ENCODE measurements at places on chromosomes 3 and 15.

DNA sequence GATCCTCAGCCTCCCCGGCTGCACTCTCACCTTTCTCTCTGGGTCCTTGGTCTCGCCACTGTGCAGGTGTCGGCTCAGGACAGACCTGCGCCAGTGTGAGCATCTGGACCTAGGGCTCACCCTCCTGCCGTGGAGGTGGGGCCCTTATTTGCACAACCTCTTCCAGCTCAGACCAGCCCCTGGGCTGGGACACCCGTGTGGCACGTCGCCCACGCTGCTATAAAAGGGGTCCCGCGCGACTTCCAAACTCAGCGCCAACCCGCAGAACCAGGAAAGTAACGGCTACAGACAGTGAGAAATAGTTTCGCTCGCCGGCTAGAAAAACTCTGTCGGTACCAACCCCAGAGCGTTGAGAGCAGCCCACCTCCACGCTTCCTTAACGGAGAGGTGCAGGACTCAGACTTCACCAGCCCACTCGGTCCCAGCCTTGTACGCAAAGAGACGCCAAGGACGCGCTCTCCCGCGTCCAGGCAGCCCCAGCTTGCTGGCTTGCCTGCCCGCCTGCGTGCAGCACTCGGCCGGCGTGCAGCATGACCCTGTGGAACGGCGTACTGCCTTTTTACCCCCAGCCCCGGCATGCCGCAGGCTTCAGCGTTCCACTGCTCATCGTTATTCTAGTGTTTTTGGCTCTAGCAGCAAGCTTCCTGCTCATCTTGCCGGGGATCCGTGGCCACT, at the start of the genes DUOX2 and DUOXA2:
DUOX2 (minus strand) TSS at position 97 of the 675 bp plus-strand sequence. CDS start 761 bp downstream, outside the sequence.
DUOXA2 (plus strand) TSS at position 251 of the 675 bp plus-strand sequence; CDS start at position 531, 280 bp downstream.
- DNase-seq = no peak

- DNase-seq = no peak
These were observed 311.5 kb upstream of the THBS1 start for GRCh38 chr15:39269352-39269751.

DNA sequence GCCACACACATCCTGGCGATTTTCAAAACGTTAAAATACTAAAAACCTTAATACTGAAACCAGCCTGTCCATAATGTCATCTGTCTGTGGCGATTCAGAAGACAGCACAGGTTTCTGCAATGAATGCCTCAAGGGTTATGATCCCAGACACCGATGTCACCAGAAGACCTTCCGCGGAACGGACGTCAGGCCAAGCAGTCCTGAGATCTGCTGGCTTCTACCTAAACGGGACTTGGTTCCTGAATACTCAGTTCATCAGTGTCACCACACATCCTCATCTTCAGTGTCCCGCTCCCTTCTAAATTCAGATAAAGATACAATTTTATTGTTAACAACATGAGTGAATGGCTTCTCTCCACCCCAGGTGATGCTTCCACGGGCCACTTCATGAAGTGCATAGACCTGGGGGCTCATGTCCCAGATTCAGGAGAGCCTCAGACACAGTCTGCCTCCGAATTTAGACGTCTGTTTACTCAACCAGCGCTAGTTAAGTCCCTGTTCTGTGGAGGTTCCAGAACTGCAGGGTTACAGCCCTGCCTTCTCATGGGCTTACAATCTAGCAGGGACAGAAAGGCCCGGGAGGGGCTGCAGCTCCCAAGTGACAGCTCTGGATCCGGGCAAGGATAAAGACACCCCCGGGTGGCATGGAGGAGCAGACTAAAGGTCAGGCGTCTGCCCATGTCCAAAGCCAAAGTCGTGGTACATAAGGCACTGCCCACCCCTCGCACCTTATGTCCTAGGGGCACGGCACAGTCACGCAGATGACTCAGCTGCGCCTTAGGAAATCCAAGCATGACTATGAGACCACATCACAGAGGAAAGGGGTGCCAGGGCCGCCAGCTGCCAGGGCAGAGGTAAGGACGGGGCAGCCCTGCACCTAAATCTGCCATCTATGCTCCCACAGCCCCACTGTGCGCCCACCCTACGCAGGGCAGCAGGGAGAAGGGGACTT, 75.9 kb downstream of the VGLL4 start:
- DNase-seq = no peak

DNA sequence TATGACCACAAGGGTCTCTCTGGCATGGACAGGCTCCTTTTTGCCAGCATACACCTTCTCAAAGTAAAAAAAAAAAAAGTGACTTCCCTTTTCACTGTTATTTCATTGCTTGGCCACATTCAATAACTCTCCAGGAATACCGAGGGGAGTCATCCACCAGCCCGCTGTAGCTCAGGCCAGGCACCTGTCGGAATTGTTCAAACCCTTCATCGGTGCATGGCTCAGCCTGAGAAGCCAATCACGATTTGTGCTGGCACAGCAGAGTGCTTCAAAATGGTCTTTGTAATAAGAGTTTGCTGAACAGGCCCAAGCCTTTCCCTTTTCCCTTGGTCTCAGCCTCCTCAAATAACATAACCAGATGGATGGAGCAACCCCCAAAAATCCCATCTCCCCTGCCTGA, 145.4 kb downstream of the PDZRN3 start:
- no peak for DNase-seq

DNA sequence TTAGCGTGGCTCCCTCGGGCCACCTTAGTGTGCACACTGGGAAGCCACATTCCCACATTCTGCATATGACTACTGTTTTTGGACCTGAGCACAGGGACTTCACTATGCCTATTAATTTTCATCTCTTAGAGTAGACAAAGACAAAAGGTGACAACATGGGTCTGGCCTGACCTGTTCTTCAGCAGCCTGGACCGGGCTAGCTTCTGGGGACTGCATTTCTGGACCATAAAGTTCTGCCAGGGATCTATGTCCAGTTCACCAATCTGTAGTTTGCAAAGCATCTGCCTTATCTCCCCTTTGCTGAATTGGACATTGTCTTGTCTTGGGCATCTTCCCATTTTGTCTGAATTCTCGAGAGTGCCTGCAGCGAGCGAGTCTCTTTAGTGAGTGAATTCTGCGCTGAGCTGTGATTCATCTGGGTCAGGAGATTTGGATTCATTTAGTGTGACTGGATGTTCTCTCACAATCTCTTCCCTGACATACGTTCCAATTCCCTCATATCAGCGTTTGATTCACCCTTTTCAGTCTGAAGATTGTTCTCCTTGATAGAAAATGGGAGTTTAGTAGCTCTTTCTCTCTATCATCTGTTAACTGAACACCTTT, 112.2 kb upstream of the PLXNA1 start:
- DNase-seq = no peak

GRCh38 chr15:96736384-96736783, 405.9 kb downstream of the NR2F2 start:
- no peak for DNase-seq

- no peak for DNase-seq
These were observed 34.7 kb downstream of the PPM1L start for GRCh38 chr3:160790726-160791125.

DNA sequence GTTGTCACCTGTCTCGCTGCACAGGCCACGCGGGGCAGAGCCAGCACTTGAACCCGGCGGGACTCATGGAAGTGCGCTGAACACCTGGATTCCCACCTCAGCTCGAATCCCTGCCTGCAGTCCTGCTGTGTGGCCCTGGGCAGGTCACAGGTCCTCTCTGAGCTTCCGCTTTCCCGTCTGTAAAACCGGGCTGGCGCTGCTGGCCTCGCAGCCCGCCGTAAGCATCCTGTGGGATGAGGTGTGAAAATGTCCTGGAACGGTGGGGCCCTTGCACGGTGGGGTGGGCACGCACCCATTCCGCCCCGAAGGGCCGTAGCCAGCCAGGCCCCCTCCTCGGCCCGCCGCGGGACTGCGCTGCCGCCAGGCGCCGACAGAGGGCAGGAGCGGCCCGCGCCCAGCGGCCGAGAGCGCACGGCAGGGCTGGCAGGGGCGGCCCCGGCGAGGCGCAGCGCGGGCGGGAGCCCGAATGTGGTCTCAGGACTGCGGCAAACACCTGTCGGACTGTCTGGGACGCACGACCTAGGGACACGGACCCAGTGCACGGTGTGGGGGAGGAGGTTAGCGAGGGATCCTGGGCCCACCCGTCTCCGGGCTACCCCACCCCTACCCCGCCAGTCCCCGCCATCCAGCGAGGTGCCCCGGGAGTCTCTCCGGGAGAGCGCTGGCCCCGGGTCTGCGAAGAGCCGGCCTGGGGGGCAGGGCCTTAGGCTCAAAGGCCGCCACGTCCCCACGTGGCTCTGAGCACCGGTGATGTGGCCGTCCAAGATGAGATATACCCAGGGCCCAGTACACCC, 40.4 kb downstream of the DNAJB8 start:
- DNase-seq = peak; percentile 29

DNA sequence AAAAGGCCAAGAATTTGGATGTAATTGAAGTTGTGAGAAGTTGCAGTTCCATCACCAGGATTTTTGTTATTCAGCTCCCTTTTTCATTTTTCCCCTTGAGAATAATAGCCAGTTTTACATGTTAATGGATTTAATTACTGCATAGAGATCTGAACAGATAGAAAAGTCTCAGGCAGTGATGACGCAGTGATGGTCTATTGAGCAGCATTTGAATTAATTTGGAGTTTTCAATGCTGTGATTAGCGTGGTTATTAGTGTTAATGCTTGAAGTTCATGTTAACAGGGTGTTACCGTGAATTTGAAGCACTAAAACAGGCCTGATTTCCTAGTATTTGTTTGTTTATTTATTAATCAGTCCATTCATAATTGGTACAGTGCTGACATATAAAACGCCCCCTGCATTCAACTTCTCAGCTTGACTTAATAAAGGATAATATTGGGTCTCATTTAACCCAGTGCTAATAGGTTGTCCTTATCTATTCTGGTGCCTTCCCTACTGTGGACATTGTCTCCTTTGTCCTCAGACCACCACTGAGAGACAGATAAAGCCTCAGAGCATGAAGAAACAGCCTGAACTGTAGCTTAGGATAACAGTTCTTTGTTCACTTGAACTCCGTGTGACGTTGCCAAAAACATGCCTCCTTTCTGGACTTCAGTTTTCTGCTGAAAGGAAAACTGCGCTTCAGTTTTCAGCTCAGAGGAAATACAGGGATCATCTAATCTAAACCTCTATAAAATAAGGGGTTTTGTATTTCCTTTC, 82.4 kb downstream of the RTP4 start:
- no peak for DNase-seq

- DNase-seq = no peak
These were observed 706.2 kb downstream of the TBL1XR1 start for GRCh38 chr3:176491084-176491483.

DNA sequence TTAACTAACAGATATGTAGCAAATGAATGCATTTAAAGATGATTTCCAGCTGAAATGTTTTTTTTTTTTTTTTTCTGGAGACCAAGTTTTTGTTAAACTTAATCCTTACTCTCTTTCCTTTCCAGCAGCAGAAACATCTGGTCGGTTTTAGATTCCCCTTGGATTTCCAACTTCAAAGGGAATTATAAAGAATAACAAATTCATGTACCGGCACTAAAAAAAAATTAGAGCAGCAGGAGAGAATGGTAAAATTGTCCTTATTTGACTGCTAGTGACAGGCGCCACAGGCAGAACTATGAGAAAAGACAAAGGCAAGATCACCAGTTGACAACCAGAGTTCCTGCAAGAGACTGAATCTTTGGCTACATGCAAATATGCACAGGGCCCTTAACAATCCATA, 393.3 kb downstream of the TIGIT start:
- DNase-seq = no peak

GRCh38 chr3:2940062-2940461, 170.1 kb downstream of the IL5RA start:
- DNase-seq = no peak

DNA sequence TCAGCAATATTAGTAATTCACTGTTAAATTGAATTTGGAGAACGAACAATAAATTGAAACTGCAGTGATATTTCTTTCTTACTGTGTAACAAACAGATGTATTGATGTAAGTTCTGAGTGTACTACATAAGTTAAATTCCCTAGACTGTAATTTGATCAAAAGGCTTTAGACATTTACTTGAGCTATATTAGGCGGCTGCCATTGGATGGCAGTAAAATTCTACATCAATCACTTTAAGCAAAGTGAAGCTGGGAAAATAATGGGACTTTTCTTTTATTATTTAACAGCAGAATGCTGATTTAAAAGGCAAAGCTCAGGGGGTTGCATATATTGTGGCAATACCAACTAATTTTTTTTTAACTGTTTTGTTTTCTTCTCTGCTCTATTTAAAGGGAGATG, 212.6 kb upstream of the PLSCR5 start:
- no peak for DNase-seq

GRCh38 chr15:33679061-33679460, 289.2 kb upstream of the CHRM5 start:
- DNase-seq = no peak

GRCh38 chr3:101942356-101942755, 93.0 kb downstream of the NFKBIZ start:
- no peak for DNase-seq

DNA sequence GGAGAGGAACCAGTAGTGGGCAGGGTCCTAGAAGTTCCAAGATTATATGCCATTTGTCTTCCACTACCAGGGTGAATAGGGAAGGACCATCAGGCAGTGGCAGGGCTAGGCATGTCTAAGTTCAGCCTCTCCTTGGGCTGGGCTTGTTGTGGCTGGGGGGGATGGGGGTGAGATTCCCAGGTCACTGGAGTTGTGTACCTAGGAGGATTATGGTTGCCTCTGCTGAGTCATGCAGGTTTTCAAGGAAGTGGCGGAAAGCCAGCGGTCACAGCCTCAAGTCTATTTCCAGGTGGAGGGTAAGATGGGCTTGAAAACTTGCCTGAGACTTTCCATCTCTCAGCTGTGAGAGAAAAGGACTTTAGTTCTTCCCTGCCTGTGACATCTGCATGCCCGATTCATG, 1407.1 kb downstream of the SI start:
- DNase-seq = no peak

DNA sequence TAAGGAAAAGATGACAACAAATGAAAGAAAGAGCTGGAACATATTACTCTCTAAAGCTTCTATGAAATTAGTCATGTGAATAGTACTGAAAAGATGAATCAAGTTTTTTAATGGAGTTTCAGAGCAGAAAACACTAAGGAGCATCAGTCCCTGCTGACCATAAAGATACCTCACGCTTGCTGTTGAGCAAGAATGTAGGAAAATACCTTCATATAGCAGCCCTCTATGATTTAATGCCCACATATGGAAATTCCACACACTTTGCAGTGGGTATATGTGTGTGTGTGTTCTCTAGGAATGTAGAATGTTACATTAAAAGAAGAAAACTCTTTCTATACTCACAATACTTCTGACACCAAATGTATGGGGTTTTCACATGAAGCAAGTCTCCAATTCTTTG, 355.0 kb downstream of the ERC2 start:
- no peak for DNase-seq

GRCh38 chr3:188797045-188797444, 374.7 kb upstream of the TPRG1 start:
- DNase-seq = no peak

- DNase-seq = no peak
These were observed 2.5 kb upstream of the AQP9 start for GRCh38 chr15:58135511-58136174.

DNA sequence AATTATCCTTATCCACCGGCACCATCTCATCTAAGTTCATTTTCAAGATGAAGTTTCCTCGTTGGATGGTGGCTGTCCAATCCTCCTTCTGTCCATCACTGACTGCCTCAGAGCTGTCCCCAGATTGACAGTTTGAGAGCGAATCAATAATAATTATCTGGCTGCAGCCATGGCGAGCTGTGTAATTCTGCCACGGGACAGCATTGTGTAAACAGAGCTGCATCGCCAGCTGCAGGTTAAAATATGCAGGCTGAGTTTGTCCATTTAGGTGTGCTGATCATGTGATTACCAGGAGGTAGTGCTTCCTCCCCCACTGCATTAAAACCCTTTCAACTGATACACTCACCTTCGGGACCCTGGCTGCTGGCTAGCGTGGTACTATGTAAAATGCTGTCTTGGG, 461.9 kb upstream of the ONECUT1 start:
- no peak for DNase-seq

Data from stimulated activated CD4-positive, alpha-beta T cell treated with anti-CD3 and anti-CD28 coated beads, Interleukin-15, amount 100 ng/mL, for 1 hour (primary cell).